ENCODE measurements at places on chromosomes 2 and 18.

DNA sequence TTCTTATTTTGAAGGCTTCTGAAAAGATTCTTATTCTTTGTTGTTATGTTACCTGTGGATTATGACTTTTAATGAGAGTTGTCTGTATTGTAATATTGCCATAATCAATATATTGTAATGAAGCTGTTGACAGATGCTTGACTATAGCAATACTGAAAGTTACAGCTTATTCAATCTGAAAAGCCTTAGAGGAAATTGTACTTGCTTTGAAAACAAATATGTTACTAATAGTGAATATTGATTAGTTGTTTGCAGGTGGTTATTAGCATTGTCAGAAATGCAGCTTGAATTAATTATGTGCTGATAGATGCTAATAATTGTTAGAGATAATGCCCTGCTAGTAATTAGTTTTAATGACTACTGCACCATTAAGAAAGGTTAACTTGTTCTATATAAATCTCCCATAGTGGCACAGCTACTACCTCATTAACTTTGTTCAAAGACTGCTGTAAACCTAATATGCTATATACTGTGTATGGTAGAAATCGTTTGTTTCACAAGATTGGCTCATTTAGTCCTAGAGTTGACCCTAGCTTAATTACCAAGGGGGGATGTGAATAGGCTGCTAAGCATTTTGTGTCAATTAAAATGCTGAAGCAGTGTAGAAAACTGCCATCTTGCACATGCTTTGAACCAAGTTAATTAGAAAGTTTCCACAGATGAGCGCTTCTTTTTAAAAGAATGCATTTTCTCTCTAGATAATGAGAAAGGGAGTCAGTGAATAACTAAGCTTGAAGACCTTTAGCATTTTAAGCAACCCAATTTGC lies 30.5 kb downstream of the SLC39A10 start:
- no peak for DNase-seq

GRCh38 chr2:102126660-102127059 lies 15.9 kb upstream of the IL1R1 start:
- DNase-seq: no peak

DNA sequence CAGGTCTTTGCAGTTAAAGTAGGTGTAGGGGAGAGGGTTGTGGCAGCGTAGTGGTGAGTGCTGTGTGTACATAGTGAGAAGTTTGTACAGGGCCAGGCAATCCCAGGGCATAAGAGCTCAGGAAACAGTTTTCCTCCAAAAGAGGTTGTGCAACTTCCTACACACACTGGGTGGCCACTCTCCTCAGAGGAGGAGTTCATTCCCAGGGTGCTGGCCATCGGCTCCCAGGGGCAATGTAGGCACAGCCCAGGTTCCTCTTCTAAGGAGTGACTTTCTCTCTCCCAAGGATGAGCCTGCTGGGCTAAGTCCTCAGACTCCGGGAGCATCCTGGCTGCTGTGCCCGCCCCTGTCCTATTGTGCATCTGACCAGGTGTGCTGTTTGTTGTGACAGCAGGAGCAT lies 3.0 kb downstream of the ACOXL start:
- no peak for DNase-seq

GRCh38 chr18:50796495-50796894 lies 23.3 kb downstream of the MRO start:
- no peak for DNase-seq
